ENCODE measurements at places on chromosomes 11 and 22.

GRCh38 chr11:7527029-7527428, 13.2 kb downstream of the PPFIBP2 start:
- no peak for DNase-seq

- no peak for DNase-seq
Measured at GRCh38 chr22:25566186-25566897, 1.9 kb downstream of the GRK3 start.

- DNase-seq = no peak
Measured at GRCh38 chr11:75537740-75538139, 12.0 kb upstream of the GDPD5 start.

GRCh38 chr22:32862936-32863661, 61.6 kb downstream of the TIMP3 start:
- DNase-seq = no peak

GRCh38 chr11:19344661-19345518, 104.1 kb upstream of the E2F8 start:
- DNase-seq = peak; percentile 51

DNA sequence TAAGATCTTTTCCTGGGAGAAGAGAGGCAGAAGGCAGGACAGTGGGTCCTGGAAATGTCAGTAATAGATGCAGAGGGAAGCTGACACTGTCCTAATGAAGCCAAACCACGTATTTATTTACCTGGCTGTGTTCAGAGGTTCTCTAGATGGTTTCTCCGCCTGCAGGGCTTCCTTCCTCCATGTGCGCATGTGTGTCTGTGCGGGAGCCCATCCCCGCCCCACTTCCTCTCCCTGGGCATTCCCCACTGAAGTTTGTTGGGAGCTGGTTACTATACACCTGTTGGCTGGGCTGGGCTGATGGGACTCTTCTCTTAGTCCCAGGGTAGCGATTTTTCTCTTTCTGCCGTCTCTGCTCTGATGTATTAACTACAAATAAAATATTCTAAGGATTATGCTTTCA, 204.9 kb upstream of the TBCEL start:
- no peak for DNase-seq

DNA sequence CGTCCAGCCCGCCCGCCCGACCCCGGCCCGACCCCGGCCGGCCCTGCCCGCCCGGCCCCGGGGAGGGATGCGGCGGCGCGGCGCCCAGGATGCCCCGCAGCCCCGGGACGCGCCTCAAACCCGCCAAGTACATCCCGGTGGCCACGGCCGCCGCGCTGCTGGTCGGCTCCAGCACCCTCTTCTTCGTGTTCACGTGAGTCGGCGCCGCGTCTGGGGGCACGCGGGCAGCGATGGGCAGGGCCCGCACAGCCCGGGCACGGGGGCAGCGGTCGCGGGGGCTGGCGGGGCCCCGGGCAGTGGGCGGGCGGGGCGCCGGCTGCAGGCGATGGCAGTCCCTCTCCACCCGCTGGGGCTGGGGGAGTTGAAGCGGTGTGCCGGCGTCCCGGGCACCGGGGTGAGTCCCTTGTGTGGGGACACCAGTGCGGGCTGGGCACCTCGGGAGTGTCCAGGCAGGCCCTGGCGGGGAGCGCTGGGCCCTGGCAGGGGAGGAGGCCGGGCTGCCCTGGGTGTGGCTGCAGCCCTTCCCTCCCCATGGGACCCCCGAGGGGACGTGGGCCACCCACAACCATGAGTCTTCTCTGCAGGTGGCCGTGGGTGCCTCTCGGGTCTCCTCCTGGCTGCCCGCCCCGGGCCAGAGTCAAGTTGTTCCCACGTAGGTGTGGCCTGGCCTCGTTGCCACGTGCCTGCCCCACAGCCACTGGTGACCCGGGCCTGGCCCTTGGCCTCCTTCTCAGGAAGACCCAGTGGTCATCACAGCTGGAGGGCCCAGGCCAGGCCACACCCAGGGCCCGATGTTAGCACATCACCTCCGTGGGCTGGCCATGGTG, 468 bp downstream of the ZDHHC8 start:
- DNase-seq = no peak

DNA sequence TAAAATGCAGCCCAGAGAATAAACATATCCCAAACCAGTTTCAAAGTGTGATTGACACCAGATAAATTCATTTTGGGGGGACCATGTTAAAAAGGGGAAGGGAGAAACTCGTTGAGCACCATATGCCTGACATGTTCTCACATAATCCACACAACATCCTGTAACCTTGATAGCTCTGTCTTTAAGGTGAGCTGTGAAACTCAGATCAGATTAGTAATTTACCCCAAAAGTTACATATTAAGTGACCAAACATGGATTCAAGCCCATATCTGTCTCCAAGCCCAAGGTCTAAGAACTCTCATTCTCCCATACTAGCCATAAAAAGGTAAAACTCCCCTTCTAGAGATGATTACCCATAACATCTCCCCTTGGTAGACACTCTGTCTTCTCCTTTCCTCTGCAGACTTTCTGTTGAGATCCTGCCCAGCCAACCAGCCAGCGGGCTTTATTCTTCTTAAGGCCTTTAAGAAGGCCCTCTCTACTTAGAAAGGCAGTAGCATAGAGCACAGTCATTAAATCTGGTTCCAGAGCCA, 150.7 kb downstream of the CCDC34 start:
- no peak for DNase-seq

- no peak for DNase-seq
Measured at GRCh38 chr11:73117071-73117470, 25.0 kb downstream of the FCHSD2 start.

DNA sequence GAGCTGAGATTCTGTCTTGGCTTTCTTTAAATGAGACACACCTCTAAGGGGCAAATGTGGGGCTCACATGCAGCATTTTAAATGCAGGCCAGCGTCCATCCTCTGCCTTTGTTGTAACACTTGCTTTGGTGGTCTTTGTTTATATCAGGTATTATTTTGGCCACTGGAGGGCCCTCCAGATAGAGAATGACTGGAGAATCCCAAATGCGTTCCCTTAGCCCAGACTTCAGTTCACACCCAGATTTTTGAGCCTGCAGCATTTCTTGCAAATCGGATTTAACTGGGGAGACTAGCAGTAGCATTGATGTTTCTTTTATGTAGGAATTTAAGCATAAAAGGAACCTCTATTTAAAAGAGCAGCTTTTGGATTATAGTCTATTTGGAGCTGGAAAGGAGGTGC, 200.2 kb upstream of the SORL1-AS1 start:
- no peak for DNase-seq

- DNase-seq = no peak
Measured at GRCh38 chr22:50608996-50609395, 8.4 kb downstream of the MAPK8IP2 start.

- no peak for DNase-seq
Measured at GRCh38 chr22:32697331-32697995, 104.0 kb upstream of the TIMP3 start.

DNA sequence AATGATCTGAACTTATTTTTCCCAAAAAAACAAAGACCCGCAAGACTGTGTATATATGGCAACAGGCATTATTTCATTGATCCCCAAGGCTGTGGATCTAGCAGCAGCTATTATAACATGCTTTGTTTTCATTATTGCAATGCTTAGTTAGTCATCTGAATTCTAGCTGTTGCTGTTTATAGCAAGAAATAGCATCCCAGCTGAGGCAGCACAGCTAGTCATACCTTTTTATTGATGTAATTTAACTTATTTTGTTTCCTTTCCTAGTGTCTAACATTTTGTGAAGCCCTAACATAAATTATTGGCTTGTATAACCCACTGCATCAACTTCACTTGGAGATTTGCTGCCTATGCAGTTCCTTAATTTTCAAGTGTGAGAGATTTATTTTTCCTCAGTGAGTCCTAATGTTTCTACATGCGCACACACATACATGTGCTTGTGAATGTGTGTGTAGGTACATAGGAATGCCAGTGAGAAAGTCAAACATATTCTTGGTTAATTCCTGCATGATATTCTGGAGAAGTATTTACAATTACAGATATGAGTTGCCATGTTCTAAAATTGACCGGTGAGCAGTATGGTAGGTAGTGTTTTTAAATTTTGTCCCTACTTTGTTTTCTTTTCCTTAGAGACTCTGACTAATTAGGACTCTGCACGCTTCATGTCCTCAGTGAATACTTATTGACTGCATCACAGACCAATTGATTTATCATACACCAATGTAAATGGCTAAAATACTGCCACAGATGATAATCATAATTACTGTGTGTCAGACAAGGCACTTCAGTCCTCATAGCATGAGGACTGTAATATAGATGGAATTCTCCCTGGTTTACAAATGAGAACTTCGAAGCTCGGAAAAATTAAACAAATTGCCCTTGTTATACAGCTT, 119.3 kb downstream of the WNT11 start:
- no peak for DNase-seq

DNA sequence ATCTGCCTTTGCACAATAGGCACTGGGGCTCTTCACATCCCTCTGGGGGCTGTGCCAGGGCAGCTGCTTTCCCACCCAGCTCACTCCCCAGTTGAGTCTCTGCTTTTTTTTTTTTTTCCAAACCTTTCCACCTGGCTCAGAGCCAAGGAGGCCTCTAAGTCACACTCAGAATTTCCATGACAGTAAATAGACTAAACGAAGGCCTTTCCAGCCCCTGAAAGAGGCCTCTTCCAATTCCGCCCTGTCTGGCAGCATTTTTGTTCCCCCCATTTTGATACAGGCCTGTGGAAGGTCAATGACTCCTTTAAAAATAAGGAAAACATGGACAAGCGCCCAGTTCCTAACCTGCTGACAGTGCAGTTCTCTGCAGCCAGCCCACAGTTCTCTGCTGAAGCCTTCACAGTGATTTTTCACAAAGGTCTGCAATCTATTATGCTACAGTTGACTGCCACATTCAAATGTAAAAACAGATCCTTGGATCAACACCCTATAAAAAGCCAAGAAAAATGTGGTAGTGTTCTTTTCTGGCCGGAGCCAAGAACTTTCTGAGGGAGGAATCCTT, 107.5 kb upstream of the SESN3 start:
- DNase-seq = peak; percentile 27

DNA sequence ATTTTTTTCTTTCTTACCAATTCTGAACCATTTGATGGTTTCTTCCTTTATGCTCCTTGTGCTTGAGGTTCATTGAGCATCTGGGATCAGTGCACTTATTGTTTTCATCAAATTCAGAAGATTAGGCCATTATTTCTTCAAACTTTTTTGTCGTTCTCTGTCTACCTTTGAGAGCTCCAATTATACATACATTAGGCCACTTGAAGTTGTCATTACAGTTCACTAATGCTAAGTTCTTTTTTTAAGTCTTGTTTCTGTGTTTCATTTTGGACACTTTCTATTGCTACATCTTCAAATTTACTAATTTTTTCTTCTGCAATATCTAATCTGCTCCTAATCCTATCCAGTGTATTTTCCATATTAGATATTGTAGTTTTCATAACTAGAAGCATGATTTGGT, 40.8 kb downstream of the CDPF1 start:
- DNase-seq = no peak

DNA sequence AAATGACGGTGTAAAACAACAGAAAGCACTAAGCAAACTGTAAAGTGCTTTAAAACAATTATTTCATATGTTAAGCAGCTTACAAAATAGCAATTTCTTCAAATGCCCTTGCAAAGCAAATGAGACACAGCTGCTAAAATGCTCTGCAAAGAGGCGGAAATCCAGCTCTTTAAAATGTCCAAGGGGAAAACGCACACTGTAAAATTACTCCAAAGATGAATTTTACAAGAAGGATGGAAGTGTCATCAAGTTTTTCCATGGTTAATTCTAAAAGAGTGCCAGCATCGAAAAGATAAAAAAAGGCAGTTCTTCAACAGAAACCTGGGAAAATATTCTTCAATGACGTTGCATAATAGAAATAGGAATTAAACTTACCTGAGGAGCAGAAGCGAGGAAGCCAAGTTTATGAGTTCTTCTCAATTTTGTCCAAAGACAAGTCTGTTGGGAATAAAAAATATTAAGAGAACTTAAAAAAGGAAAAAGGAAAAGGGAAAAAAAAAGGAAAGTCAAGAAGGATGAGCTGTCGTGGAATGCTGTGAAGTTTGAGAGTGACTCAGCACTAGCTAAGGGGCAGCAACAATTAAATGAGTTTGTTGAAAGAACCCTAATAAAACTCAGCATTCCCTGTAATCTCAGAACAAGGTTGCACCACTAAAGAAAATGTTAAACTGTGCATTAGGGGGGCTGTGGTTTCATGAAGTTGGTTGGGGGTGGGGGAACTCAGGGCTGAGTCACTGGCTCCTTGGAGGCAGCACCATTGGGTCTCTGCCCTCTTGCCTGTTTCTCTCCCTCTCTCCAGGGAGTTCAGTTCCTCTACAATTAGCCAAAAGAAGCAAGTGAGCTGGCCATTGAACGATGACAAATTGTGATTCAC, 64.2 kb upstream of the BLID start:
- DNase-seq = no peak

- DNase-seq = no peak
Measured at GRCh38 chr11:93921695-93922468, 71.5 kb upstream of the VSTM5 start.

- DNase-seq = peak; percentile 82
Measured at GRCh38 chr11:117316197-117316961, at the start of gene BACE1. Gene BACE1, minus strand, starts transcription at chr11:117316256. Its CDS starts 461 bp downstream, at chr11:117315795.

- no peak for DNase-seq
Measured at GRCh38 chr11:72039856-72040401, 40.4 kb downstream of the NUMA1 start.

DNA sequence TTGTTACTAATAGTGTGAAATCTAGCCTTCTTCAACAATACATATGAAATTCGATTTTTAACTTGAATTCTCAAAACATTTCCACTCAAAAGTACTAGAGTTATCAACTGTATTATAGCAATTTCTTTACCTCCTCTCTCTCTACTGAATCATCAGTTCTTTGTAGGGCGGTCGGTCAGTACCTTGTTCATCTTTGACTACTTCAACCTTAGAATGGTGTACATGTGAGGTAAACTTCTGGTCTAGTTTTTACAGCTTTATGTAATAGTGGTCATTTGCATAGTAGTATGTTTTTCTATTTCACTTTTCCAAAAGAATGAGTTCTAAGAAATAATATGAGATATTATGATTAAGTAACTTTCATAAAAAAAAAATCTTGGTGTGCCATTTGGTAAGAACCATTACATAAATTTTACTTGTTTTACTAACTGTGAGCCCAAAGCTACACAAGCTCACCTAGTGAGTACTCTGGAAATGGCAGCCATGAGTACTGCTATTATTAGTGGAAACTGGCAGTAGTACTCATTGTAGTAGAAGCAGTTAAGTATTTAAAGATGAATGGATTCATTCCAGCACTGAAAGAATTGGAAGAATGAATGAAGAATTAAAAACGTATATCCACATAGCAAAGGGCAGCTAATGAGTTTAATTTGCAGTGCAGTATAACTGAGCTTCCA, 30.1 kb downstream of the SESN3 start:
- no peak for DNase-seq

DNA sequence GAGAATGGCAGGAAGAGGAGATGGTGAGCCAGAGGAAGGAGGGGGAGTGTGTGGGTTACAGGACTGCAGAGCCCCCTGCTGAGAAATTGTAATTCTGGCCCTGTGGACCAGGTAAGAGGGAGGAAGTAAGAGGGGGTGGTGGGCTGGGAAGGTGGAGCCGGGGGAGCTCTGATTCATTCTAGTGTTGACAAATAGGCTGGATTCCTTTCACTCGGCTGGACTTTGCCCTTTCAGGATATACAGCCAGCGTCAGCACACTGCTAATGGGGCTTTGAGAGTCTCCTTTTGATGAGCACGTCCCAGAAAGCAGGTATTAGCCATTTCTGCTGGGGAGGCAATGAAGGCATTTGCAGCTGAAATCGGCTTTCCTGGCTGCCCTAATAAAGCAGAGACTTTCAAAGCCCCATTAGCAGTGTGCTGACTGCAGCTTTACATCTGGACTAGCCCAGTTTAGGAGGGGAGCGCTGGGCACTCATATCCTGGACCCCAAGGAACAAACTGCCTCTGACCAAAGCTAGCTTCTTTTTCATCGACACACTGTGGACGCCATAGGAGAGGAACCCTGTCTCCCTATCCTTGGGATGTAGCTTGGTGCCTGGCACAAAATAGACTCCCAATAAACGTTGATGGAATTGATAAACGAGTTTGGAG, 44.8 kb upstream of the CADM1 start:
- DNase-seq = no peak
